ENCODE measurements at places on chromosomes 4 and X. TPM values are rescaled to one million over a fixed set of nuclear protein-coding genes. Genes with fewer than 3 reads are reported as not detected.
A peak's percentile ranks its signal among the peaks of the same experiment; 100 is the strongest.

SULT1E1 gene
- not detected for total RNA-seq

PAGE2B gene
- not detected for total RNA-seq

HOPX gene
- 1.5 TPM for total RNA-seq

GRCh38 chrX:115547448-115547847, 13.5 kb upstream of the PLS3 start:
- no peak for DNase-seq

GRCh38 chr4:22744478-22745062, 51.8 kb downstream of the GBA3 start:
- DNase-seq: no peak

GRCh38 chr4:116016201-116016600, 902.8 kb upstream of the NDST4 start:
- no peak for DNase-seq

DNA sequence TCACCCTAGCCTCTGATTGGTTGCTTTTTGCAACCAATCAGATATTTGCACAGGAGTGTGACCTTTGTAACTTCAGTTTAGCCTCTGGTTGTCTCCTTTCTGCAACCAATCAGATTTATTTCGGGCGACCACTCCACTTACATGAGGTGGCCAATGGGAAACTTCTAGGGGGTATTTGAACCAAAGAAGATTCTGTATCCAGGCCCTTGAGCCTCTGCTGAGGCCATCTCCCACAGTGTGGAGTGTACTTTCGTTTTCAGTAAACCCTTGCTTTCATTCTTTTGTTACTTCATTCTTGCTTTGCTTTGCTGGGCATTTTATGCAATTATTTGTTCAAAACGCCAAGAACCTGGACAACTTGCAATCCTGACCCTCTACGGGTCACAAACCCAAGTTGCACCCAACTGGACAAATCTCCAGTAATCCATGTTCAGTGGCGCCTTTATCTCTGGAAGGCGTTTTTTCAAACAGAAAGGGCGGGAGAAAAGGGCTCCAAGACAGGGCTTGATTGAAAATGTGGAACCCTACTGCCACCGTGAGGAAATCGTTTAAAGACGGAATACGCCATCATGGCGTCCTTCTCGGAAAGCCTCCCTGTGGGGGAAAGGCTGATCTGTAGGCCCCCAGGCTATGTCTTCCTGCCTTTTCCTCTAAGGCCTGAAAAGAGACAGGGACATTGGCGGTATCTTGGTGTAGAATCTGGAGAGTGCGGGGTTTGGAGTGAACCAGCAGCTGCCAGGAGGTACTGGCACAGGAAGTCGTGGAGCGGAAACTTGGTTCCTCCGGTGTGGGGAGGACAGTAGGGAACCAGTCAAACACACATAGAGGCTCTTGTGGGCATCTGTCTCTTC, 184.6 kb downstream of the OR13H1 start:
- peak; percentile 87 for DNase-seq

GRCh38 chr4:16140231-16140878, 56.5 kb upstream of the PROM1 start:
- no peak for DNase-seq
